H9 (cell line): ENCODE measurements at places on chromosomes 12 and 14. TPM values are rescaled to one million over a fixed set of nuclear protein-coding genes. Genes with fewer than 3 reads are reported as not detected.
A peak's percentile ranks its signal among the peaks of the same experiment; 100 is the strongest.

- no peak for DNase-seq
Observed at GRCh38 chr12:65155784-65156183, 13.6 kb upstream of the LEMD3 start.

DNA sequence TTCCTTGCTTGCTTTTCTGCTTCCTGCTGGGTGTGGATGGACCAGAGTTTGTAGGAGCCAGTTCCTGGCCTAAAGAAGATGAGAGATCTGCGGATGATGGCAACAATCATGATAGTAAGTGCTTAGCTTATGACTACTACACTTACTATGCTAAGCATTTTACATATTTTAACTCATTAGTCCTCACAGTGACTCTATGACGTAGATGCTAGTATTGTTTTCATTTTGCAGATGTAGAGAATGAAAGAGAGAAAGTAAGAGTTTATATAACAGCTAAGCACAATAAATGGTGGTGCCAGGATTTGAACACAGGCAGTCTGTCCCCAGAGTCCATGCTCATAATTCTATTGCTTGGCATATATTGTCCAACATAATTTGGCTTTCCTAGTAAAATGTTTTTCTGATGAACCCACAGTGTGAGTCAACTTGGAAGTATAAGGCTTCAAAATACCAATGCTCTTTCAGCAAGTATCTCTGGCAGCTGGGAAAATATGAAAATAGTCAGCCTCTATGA, 363.2 kb upstream of the DDHD1 start:
- DNase-seq, result no peak

DNA sequence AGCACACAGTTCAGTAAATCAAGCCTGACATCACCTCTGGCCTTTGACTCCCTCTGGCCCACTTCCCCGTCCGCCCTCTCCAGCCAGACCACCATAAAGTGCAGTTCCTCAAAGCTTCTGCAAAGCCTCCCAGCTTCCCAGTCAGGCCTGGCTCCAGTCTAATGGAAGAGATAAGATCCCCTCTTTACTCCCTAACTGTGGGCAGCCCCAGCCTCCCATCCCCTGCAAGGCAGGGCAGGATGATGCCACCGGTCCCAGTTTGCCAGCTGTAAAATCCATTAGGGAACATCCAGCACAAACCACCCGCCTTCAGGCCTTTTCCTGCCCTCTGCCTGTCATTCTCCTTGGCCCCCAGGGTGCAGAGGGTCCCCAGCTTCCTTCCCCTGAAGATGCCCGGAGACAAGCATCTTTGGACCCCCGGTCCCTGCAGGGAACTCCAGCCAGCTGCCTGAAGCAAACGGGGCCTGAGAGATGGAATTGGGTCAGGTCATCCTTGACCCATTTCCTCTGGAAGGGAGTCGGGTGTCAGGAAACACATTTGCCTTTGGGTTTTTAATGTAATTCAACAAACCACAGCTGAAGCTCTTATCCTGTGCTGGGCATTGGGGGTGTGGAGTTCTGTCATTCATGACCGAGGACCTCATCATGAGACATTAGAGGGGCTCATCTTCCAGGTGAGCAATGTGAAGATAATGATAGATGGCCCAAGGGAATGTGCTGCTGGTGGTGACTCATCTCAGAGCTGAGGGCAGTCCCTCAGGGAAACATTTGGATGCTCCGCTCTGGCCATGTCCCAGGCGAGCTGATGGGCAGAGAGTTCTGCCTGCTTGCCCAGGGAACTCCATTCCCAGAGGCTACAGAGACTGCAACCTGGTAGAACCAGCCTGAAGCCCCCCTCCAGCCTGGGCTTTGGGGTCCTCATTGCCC, 93.8 kb upstream of the CLMN start:
- DNase-seq, result no peak

- no peak for DNase-seq
Observed at GRCh38 chr12:31928246-31929026, 30.8 kb upstream of the RESF1 start.

GRCh38 chr14:60775296-60775695, 40.7 kb downstream of the MNAT1 start:
- no peak for DNase-seq

DNA sequence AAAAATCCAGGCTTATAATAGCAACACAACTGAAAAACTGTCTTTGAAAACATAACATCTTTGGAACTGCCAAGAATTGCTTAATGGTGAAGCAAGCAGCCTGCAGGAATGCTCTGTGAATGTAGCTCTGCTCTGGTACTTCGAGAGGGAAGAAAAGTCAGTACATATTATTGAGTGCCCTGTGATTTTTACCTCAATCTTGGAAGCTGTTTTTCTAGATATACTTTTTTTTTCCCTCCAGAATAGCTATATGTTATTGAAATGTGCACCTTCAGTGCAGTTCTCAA, 508.1 kb downstream of the PCNX1 start:
- DNase-seq, result no peak

GRCh38 chr12:124294780-124295341, at the start of gene RFLNA:
Gene RFLNA, plus strand, starts transcription at chr12:124295093. Its CDS starts 337 bp downstream, at chr12:124295430.
- DNase-seq, result peak; percentile 67

DNA sequence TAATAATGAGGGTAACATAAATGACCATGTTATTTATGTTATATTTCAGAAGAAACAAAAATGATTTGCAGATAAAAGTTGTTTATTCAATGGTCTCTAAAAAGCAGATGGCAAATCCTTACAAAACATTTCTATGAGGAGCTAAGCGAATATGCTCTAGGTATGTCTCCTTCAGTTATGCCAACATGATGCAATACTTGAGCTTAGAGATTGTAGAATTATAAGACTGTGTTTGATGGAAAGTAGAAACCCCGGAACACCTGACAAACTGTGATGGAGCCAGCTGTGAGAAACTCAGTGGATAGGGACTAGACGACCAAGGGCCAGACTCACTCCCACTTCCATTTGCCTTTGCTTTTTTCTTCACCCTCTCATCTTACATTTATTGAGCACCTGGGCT, 17.8 kb upstream of the NR1H4 start:
- no peak for DNase-seq

- no peak for DNase-seq
Observed at GRCh38 chr14:74636424-74637177, 24.6 kb upstream of the LTBP2 start.

DNA sequence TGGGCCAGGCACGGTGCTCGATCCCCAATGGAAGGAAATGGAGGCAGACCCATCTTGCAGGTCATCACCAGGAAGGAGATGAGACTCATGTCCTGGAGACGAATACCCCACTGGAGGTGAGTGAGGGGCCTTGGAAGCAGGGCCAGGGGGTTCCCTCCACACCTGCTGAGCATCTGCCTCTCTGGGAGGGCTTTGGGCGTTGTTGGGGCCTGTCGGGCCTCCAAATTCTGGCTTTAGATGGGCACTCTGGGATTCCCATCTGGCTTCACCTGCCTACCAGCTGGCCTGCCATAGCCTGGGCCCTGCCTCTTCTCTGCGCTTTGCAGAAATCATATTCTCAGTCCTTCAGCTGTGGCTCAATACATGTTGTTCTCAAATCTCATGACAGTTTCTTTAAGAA, 13.9 kb downstream of the RTL1 start:
- DNase-seq, result no peak

GRCh38 chr14:59454139-59454538, 11.0 kb downstream of the GPR135 start:
- DNase-seq, result no peak

GRCh38 chr12:80936353-80936641, 1.4 kb downstream of the LIN7A start:
- DNase-seq, result no peak

DNA sequence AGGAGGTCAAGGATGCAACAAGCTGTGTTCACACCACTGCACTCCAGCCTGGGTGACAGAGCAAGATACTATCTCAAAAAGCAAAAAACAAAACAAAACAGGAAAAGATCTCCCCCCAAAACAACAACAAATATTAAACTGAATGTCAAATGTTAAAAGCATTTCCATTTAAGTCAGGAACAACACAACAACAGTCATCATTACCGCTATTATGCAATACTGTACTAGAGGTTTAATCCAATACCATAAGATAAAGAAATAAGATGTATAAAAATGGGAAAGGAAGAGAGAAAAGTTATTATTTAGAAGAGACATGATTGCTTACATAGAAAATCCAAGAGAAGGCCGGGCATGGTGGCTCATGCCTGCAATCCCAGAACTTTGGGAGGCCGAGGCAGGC, 36.6 kb downstream of the FERMT2 start:
- DNase-seq, result no peak

GRCh38 chr12:117188961-117189724, 1.1 kb downstream of the FBXO21 start:
- DNase-seq, result no peak

GRCh38 chr14:61417883-61418455, 96.6 kb downstream of the PRKCH start:
- DNase-seq, result no peak

The PAN2 gene
- 35.4 and 40.8 TPM in 2 replicates for total RNA-seq

The CLEC4D gene
- 0.42 and 0.48 TPM in 2 replicates for total RNA-seq

The GPR65 gene
- total RNA-seq, result not detected in 2 replicates

The VWF gene
- total RNA-seq, result 0.17 and 0.35 TPM in 2 replicates

The SERPINA12 gene
- not detected in 2 replicates for total RNA-seq
